ENCODE measurements at places on chromosomes 11 and 22. TPM values are rescaled to one million over a fixed set of nuclear protein-coding genes. Genes with fewer than 3 reads are reported as not detected.

ANO1 gene
- 45.2 TPM for total RNA-seq

USP35 gene
- total RNA-seq, result 10.7 TPM

KCNJ5 gene
- total RNA-seq, result 1.9 TPM

DNA sequence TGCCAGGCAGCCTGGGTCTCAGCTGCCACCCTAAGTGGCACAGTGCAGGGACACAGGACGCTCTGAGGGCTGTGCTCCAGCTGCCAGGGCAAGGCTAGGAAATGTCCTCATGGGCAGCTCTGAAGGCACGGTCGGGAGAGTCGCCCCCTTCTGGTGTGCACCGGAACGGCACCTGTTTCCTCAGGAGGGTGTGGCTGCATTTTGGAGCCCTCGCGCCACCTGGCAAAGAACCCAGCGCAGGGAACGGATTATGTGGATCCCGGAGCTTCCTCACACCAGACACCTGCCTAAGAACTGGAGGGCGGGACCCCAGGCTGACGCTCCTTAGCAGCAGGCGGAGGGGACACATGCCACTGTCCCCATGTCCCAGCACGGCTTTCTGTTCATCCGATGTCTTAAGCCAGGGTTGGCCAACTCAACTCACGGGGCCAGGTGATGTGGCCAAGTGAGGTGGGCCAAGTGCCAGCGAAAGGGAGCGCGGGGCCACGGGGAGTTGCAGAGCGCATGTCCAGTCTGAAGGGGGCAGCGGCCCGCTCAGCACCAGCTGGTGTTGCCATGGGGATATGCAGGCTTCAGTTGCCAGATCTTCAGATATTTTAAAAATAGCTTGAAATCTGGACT, 5.1 kb upstream of the SLC22A8 start:
- peaks cover 25% of the 10 kb centered on the region for H3K4me1 ChIP-seq
- H3K4me3 ChIP-seq, result no peak overlapping the region
- no peaks in the 10 kb centered on the region for H3K27me3 ChIP-seq
- H3K27ac ChIP-seq, result no peak overlapping the region
- DNase-seq, result peak; percentile 26

DNA sequence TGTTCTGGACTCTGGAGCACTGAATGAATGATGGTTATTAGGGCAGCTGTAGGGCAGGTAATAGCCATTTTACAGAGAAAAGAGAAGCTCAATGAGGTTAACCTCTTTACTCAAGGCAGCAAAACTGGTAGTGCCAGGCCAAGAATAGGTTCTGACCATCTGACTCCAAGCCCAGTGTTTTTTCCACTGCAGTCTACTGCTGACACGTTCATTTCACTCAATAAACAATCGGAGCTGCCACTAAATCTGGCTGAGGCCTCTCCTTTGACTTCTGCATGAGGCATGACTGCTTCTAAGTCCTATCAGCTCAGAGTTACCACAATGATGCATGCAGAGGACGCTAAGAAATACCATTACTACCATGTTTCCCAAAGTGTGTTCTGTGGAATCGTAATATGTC, 117.6 kb downstream of the ARL14EP start:
- H3K27me3 ChIP-seq, result no peaks in the 10 kb centered on the region
- no peak overlapping the region for H3K4me3 ChIP-seq
- peaks cover 2% of the 10 kb centered on the region for H3K4me1 ChIP-seq
- DNase-seq, result no peak
- no peak overlapping the region for H3K27ac ChIP-seq
- H3K36me3 ChIP-seq, result no peaks in the 10 kb centered on the region

GRCh38 chr22:40687706-40688105, 8.4 kb downstream of the MCHR1 start:
- no peaks in the 10 kb centered on the region for H3K36me3 ChIP-seq
- DNase-seq, result no peak
- no peak overlapping the region for H3K27ac ChIP-seq
- H3K27me3 ChIP-seq, result no peaks in the 10 kb centered on the region

GRCh38 chr11:120235024-120235628, 4.8 kb upstream of the POU2F3 start:
- H3K4me1 ChIP-seq, result peaks cover 9% of the 10 kb centered on the region
- H3K27ac ChIP-seq, result no peak overlapping the region

DNA sequence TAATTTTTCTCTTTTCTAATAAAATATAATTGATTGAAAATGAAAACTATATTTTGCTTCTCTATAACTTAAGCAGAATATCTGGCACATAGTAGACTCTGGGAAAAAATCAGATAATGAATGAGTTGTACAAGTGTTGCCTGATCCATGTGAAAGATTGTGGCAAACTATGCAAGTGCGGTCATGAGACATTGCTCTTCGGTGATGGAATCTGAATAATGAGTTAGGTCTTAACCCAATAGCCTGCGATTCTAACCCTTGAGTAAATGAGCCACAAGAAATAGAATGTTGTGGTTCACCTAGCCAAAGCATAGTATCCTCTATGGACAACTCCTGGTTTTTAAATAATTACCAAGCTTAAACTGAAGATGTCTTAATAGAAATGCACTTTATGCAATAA, 333.7 kb upstream of the LUZP2 start:
- no peak overlapping the region for H3K27ac ChIP-seq
- no peaks in the 10 kb centered on the region for H3K27me3 ChIP-seq
- no peaks in the 10 kb centered on the region for H3K36me3 ChIP-seq
- no peak overlapping the region for H3K4me3 ChIP-seq
- no peaks in the 10 kb centered on the region for H3K4me1 ChIP-seq

- no peak overlapping the region for H3K27ac ChIP-seq
- H3K36me3 ChIP-seq, result no peaks in the 10 kb centered on the region
- H3K27me3 ChIP-seq, result peaks cover 71% of the 10 kb centered on the region
- H3K4me1 ChIP-seq, result no peaks in the 10 kb centered on the region
Observed at GRCh38 chr22:49659924-49660315, 167.8 kb downstream of the BRD1 start.

DNA sequence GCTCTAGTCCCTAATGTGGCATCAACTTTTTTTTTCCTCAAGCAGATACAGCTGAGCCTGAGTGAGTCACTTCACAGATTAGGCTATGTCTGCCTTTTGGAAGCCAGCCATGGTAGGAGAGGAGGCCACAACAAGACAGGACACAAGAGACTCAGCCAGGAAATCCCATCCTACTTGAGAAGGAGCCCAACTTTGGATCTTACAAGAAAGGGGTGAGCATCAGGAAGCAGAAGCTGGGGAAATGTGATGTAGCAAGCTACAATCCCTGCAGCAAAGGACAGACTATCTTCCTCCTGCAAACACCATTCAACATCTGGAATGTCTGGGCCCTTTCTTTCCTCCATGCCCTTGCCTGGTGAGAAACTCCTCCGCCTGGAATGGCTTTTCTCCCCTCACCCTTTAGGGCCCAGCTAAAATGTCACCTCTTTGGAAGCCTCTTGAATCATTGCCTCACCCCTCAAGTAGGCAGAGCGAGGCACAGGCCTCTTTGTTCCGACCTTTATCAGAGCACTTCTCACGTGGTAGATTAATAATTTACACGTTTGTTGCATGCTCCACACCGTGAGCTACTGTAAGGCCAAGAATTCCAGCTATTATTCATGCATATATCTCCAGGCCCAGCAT, 156.4 kb upstream of the PITPNB start:
- peaks cover 24% of the 10 kb centered on the region for H3K4me1 ChIP-seq
- no peak overlapping the region for H3K4me3 ChIP-seq
- DNase-seq, result peak; percentile 72
- H3K27ac ChIP-seq, result peak overlapping the region; percentile 68
- H3K36me3 ChIP-seq, result no peaks in the 10 kb centered on the region

DNA sequence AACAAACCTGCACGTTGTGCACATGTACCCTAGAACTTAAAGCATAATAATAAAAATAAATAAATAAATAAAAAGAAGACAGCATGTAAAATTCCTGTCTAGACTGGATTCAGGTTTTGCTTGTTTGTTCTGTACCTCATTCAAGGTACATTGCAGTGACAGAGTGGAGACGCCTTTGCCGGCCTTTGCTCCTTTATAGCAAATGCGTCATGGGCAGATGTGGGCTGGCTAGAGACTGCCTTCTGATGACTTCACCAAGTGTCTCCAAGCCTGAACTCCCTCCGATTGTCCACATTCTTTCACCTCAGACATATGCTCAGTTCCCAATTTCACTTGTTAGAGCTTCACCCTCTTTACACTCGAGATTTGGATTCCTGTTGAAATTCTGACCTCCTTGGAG, 147.8 kb upstream of the ARHGAP20 start:
- peak; percentile 53 for DNase-seq
- no peaks in the 10 kb centered on the region for H3K4me1 ChIP-seq
- no peaks in the 10 kb centered on the region for H3K27me3 ChIP-seq
- H3K36me3 ChIP-seq, result no peaks in the 10 kb centered on the region
- H3K27ac ChIP-seq, result no peak overlapping the region
- H3K4me3 ChIP-seq, result no peak overlapping the region

DNA sequence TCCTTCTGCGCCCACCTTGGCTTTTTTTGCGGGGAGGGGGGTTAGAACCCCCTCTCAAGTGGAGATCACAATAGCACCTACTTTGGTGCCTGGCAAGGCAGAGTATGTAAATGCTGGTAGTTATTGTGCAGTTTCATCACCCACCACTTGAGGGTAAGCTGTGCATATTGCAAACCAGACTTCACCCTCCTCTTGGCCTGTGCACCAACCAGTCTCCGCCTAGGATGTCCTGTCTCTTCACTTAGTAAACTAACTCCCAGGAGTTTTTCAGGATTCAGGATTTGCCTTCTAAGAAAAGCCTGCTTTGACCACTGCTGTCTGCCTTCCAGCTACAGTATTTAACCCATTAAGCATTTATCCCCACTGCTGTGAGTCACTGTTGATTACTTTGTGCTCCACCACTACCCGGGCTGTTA, 2.0 kb upstream of the UBXN1 start:
- H3K4me3 ChIP-seq, result no peak overlapping the region
- no peaks in the 10 kb centered on the region for H3K27me3 ChIP-seq
- H3K27ac ChIP-seq, result peak overlapping the region; percentile 91
- DNase-seq, result peak; percentile 87

DNA sequence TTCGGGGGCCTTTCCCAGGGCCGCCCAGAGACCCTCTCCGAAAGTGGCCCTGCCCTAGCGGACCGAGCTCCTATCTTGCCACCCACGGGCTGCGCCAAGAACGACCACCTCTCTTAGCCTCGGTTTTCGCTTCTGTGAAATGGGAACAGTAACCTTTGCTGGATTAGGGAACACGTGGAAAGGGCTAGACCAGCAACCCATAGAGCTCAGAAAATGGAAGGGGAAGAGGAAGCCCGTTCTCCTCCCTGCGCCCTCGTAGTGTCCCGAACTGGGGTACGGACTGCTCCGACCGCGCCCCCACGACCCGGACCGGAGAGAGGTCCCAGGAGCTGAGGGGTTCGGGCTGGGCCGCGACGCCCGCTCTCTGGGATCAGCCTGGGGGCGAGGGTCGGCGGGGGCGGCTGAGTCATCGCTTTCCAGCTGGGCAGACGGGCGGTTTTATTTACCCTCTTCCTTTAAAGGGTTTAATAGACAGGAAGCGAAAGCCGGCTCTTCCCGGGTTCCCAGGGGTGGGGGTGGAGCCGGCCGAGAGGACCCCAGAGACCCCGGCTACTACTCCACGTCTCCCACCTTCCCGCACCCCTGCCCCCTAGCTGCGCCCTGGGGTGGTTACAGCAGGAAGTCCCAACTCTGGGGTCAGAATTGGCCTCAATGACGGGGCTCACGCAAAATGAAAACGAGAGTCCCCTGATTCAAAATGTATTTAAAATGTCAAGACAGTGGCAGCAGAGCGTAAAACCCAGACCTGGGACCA, 907 bp upstream of the PHLDA2 start:
- no peaks in the 10 kb centered on the region for H3K36me3 ChIP-seq
- DNase-seq, result peak; percentile 78
- H3K4me3 ChIP-seq, result peak overlapping the region; percentile 61
- peaks cover 53% of the 10 kb centered on the region for H3K27me3 ChIP-seq
- H3K4me1 ChIP-seq, result peaks cover 63% of the 10 kb centered on the region
- peak overlapping the region; percentile 84 for H3K27ac ChIP-seq
